T-cell (primary cell): ENCODE measurements at places on chromosomes 13 and 19.
A peak's percentile ranks its signal among the peaks of the same experiment; 100 is the strongest.

DNA sequence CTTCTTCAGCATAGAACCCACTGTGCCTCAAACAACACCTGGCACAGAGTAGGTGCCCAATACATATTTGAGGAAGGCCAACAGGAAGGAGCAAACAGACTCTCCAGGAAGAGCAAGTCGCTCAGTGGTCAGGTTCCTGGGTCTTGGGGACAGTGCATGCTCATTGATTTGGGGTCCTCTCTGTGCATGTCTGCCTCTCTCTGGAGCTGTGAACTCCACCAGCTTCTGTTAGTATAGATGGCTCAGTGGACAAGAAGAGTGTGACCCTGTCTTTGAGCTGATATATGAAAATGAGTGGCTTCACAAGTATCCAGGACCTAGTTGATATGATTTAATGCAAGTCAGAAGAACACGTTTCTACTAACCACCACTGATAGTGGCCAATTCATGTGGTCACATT lies 98.7 kb downstream of the KCTD15 start:
- H3K27ac ChIP-seq, result no peak overlapping the region
- no peaks in the 10 kb centered on the region for H3K4me1 ChIP-seq
- H3K4me3 ChIP-seq, result no peak overlapping the region
- H3K27me3 ChIP-seq, result no peaks in the 10 kb centered on the region
- H3K36me3 ChIP-seq, result no peaks in the 10 kb centered on the region

- peaks cover 23% of the 10 kb centered on the region for H3K4me1 ChIP-seq
- H3K36me3 ChIP-seq, result no peaks in the 10 kb centered on the region
These were observed 8.9 kb downstream of the PINLYP start for GRCh38 chr19:43584484-43584883.

DNA sequence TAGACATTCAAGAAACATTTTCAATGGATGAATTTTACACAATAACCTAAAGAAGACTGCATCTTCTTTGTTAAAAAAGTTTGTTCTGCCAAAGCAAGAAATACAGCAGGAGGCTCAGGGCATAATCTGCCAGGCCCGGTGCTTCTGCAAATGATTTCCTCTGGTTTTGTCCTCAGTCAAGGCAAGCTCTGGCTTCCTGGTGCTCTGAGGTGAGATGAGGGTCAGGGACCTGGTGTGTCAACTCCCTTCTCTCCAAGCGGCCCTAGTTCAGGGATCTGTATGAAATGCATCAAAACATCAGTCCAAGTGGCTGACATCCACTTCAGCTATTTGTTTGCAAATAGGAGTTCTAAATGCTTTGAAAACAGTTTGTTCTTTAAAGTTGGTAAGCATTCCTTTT lies 31.6 kb downstream of the LACC1 start:
- H3K4me1 ChIP-seq, result no peaks in the 10 kb centered on the region

GRCh38 chr13:32804673-32805230 lies 211.5 kb upstream of the KL start:
- H3K27ac ChIP-seq, result no peak overlapping the region
- H3K27me3 ChIP-seq, result no peaks in the 10 kb centered on the region
- H3K36me3 ChIP-seq, result no peaks in the 10 kb centered on the region
- H3K4me3 ChIP-seq, result no peak overlapping the region

GRCh38 chr19:49567861-49568441 lies 12.4 kb downstream of the NOSIP start:
- H3K27me3 ChIP-seq, result no peaks in the 10 kb centered on the region
- peak; percentile 76 for DNase-seq
- H3K4me1 ChIP-seq, result peaks cover 54% of the 10 kb centered on the region
- peak overlapping the region; percentile 79 for H3K27ac ChIP-seq
- H3K36me3 ChIP-seq, result no peaks in the 10 kb centered on the region

- H3K27me3 ChIP-seq, result no peaks in the 10 kb centered on the region
- H3K27ac ChIP-seq, result peak overlapping the region; percentile 100
- H3K4me3 ChIP-seq, result peak overlapping the region; percentile 80
These were observed 571 bp upstream of the DHRS12 start for GRCh38 chr13:51804295-51805172.

- H3K4me3 ChIP-seq, result no peak overlapping the region
- no peak overlapping the region for H3K27ac ChIP-seq
- DNase-seq, result no peak
- peaks cover 13% of the 10 kb centered on the region for H3K4me1 ChIP-seq
- H3K27me3 ChIP-seq, result no peaks in the 10 kb centered on the region
These were observed 2.8 kb upstream of the POP4 start for GRCh38 chr19:29603308-29603707.

DNA sequence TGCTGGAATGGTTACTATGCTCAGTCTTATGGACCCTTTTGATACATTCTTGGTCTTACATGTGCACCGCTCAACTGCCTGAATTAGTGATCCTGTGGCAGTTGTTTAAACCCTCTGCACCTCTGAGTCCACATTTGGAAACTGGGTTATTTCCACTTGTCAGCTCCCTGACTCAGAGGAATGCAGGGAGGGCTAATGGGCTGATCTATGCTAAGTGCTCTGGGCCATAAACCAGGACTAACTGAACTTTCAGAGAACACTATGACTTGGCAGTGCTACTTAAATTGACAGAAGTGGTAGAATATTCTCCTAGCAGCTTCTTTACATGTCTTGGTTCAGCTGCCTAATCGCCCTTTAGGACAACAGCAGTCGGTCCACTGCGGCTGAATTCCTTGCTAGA lies 26.8 kb upstream of the MED4 start:
- H3K27me3 ChIP-seq, result no peaks in the 10 kb centered on the region
- no peaks in the 10 kb centered on the region for H3K4me1 ChIP-seq
- H3K4me3 ChIP-seq, result no peak overlapping the region
- no peak overlapping the region for H3K27ac ChIP-seq

- no peaks in the 10 kb centered on the region for H3K27me3 ChIP-seq
- DNase-seq, result no peak
- no peaks in the 10 kb centered on the region for H3K4me1 ChIP-seq
These were observed 837 bp upstream of the CD209 start for GRCh38 chr19:7748171-7748570.

DNA sequence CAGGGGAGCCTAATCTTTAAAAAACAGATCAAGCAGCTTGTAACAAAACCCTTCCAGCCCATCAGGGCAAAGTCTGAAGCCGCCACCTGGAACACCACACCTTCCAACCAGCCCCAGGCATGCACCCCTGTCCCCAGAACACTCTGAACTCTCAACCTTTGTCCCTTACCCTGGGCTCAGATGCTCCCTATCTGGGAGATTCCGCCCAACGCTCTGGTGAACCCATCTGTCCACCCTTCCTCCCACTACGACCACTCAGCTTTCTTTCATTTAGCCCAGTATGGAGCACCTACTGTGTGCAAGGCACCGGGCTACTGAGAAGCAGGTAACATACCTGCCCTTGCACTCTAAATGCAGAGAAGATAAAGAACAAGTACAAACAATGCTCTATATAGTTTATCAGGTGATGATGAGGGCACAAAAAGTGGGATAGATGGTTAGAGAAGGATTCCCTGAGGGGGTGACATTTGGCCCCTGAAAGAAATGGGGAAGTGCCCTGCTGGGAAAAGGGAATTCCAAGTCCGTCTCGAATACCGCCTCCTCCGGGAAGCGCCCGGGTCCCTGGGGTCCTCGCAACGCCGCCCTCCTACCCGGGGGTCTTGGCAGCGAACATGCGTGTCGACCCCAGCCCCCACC lies 629 bp downstream of the PEPD start:
- H3K27me3 ChIP-seq, result peaks cover 5% of the 10 kb centered on the region
- peaks cover 3% of the 10 kb centered on the region for H3K4me1 ChIP-seq
- peak overlapping the region; percentile 61 for H3K4me3 ChIP-seq
- no peak overlapping the region for H3K27ac ChIP-seq
- H3K36me3 ChIP-seq, result no peaks in the 10 kb centered on the region
- no peak for DNase-seq

GRCh38 chr19:43809762-43810696 lies 7.8 kb upstream of the LYPD5 start:
- no peak overlapping the region for H3K4me3 ChIP-seq
- H3K27me3 ChIP-seq, result peaks cover 9% of the 10 kb centered on the region
- H3K36me3 ChIP-seq, result no peaks in the 10 kb centered on the region
- no peak for DNase-seq
- H3K4me1 ChIP-seq, result no peaks in the 10 kb centered on the region

DNA sequence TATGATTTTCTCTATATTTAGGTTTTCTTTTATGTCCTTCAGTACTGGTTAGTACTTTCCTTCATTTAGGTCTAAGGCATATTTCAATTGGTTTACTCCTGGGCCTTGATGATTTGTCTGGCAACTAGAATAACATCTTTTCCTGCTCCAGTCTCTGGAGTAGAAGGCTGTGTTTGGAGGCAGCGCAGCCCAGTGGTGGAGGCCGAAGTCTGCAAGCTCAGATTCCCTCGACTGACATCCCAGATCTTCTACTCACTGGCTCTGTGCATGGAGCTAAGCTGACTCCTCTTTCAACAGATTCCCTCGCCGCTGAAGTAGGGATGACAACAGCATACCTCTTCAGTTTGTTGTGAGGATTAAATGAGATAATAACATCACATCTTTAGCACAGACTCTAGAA lies 141.0 kb downstream of the RAP2A start:
- no peaks in the 10 kb centered on the region for H3K36me3 ChIP-seq
- no peak for DNase-seq
- H3K27me3 ChIP-seq, result no peaks in the 10 kb centered on the region
- H3K4me1 ChIP-seq, result no peaks in the 10 kb centered on the region
- H3K27ac ChIP-seq, result no peak overlapping the region
- no peak overlapping the region for H3K4me3 ChIP-seq

- no peaks in the 10 kb centered on the region for H3K4me1 ChIP-seq
- DNase-seq, result no peak
- H3K27me3 ChIP-seq, result no peaks in the 10 kb centered on the region
- no peak overlapping the region for H3K27ac ChIP-seq
These were observed 264.0 kb downstream of the ENOX1 start for GRCh38 chr13:43522788-43523187.

DNA sequence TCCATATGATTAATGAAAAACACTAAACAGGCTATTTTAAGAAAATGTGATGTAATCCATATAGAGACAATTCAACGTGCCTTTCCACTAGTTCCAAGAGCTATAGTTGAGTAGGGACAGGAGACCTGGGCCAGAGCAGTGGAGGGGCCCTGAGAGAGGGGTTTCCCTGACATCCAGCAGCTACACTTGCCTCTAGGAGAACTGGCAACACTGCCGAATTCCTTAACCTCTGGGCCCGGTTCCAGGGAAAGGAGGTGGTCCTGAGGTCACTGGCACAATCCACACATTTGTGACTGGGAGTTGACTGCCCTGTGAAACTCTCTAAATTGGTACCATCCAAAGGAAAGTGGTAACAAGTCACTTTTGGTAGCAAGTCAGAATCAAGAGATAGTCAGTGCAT lies 264.4 kb downstream of the DCLK1 start:
- H3K27me3 ChIP-seq, result no peaks in the 10 kb centered on the region
- no peak for DNase-seq
- no peaks in the 10 kb centered on the region for H3K4me1 ChIP-seq

GRCh38 chr13:42170029-42170428 lies 101.9 kb upstream of the AKAP11 start:
- no peak overlapping the region for H3K4me3 ChIP-seq
- no peaks in the 10 kb centered on the region for H3K4me1 ChIP-seq
- H3K27ac ChIP-seq, result no peak overlapping the region
- no peak for DNase-seq
- no peaks in the 10 kb centered on the region for H3K27me3 ChIP-seq
- no peaks in the 10 kb centered on the region for H3K36me3 ChIP-seq

- no peak for DNase-seq
- H3K4me1 ChIP-seq, result no peaks in the 10 kb centered on the region
- H3K27me3 ChIP-seq, result peaks cover 20% of the 10 kb centered on the region
- H3K4me3 ChIP-seq, result no peak overlapping the region
- no peaks in the 10 kb centered on the region for H3K36me3 ChIP-seq
These were observed 4.7 kb downstream of the SIGLEC7 start for GRCh38 chr19:51146751-51147150.

DNA sequence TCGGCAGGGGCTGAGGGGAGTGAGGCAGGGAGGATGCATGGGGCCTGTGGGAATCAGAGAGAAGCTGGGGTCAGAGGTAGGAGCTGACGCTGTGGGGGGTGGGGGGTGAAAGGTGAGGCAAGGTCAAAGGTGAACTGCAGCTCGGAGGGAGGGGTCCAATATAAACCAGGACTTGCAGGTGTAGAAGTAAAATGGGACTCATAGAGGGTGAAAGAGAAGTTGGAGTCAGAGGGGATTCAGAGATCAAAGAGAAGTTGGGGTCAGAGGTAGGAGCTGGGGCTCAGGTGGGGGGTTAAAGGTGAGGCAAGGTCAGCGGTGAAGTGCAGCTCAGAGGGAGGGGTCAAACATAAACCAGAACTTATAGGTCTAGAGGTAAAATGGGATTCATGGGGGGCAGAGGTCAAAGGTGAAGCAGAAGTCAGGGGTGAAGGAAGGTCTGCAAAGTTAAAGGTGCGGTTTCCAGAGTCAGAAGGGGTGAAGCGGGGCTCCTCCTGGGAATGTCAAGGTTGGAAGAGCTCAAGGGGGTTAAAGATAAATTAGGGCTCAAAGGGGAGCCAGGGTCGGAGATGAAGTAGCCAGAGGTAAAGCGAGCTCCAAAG lies 7.6 kb downstream of the TUBB4A start:
- H3K27me3 ChIP-seq, result no peaks in the 10 kb centered on the region
- H3K4me3 ChIP-seq, result no peak overlapping the region
- no peak for DNase-seq
- H3K36me3 ChIP-seq, result no peaks in the 10 kb centered on the region

- H3K4me1 ChIP-seq, result no peaks in the 10 kb centered on the region
- no peak overlapping the region for H3K4me3 ChIP-seq
- H3K36me3 ChIP-seq, result no peaks in the 10 kb centered on the region
- peaks cover 7% of the 10 kb centered on the region for H3K27me3 ChIP-seq
- no peak overlapping the region for H3K27ac ChIP-seq
These were observed 77.8 kb downstream of the TEX29 start for GRCh38 chr13:111398196-111398595.

GRCh38 chr13:67769987-67770341 lies 539.8 kb upstream of the PCDH9 start:
- no peak overlapping the region for H3K27ac ChIP-seq
- no peaks in the 10 kb centered on the region for H3K27me3 ChIP-seq
- H3K4me3 ChIP-seq, result no peak overlapping the region
- no peaks in the 10 kb centered on the region for H3K36me3 ChIP-seq

GRCh38 chr13:33299626-33300025 lies 14.1 kb upstream of the STARD13 start:
- H3K27me3 ChIP-seq, result no peaks in the 10 kb centered on the region
- no peaks in the 10 kb centered on the region for H3K4me1 ChIP-seq
- H3K36me3 ChIP-seq, result no peaks in the 10 kb centered on the region
- no peak for DNase-seq
- no peak overlapping the region for H3K4me3 ChIP-seq

DNA sequence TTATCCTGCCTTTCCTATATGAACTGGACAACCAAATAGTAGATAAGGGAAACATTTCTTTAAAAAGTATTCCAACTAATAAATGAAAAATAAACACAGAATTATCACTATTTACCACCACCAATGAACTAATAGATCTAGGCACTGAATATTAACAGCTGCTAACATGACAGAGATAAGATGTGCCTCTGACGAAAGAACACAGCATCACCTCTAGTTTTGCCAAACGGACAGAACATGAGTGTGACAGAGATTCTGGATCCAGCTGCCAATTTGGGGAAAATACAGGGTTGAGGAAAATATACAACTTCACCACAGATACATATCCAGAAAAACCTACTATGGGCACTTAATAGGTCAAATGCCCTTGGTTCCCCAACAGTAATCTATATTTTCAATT lies 18.0 kb downstream of the VPS36 start:
- H3K36me3 ChIP-seq, result peaks cover 44% of the 10 kb centered on the region
- H3K4me3 ChIP-seq, result no peak overlapping the region
- no peak for DNase-seq

- no peak overlapping the region for H3K27ac ChIP-seq
- no peak overlapping the region for H3K4me3 ChIP-seq
- H3K4me1 ChIP-seq, result peaks cover 10% of the 10 kb centered on the region
- DNase-seq, result no peak
- H3K36me3 ChIP-seq, result peaks cover 29% of the 10 kb centered on the region
These were observed 14.4 kb downstream of the HAUS8 start for GRCh38 chr19:17060802-17061201.

GRCh38 chr13:51643882-51644281 lies 59.6 kb downstream of the WDFY2 start:
- H3K4me3 ChIP-seq, result no peak overlapping the region
- H3K4me1 ChIP-seq, result peaks cover 42% of the 10 kb centered on the region
- DNase-seq, result no peak
- peak overlapping the region; percentile 96 for H3K27ac ChIP-seq
- H3K36me3 ChIP-seq, result no peaks in the 10 kb centered on the region
